ENCODE measurements at places on chromosomes 11 and 22.

DNA sequence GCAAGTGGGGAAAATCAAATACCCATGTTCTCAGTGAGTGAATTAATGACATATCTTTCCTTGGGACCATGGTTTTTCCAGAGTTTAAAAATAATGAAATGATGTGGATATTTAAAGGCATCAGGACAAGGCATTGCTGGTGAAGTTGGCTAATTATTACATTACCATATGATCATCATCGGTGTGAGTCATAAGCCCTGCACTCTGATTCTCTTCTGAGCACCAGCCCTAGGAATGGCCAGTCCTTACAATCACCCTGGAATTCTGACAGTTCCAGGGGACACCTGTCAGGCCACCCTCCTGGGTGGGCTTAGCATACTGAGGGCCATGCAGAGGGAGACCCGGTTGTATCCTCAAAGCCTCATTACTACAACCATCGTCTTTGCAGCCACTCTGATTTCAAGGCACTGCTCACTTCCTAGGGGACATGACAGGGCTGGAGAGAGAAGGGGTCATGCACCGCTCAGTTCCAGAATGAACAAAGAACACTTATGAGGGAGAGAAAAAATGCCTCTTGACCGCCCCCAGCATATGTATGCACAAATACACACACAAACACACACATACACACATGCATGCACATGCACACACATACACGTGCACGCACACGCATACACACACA is 365.0 kb downstream of the MIAT start:
- no peak for DNase-seq

GRCh38 chr22:47195484-47196165 is 433.2 kb downstream of the TBC1D22A start:
- peak; percentile 11 for DNase-seq

- no peak for DNase-seq
These were observed 15.2 kb upstream of the FANCF start for GRCh38 chr11:22640862-22641261.

DNA sequence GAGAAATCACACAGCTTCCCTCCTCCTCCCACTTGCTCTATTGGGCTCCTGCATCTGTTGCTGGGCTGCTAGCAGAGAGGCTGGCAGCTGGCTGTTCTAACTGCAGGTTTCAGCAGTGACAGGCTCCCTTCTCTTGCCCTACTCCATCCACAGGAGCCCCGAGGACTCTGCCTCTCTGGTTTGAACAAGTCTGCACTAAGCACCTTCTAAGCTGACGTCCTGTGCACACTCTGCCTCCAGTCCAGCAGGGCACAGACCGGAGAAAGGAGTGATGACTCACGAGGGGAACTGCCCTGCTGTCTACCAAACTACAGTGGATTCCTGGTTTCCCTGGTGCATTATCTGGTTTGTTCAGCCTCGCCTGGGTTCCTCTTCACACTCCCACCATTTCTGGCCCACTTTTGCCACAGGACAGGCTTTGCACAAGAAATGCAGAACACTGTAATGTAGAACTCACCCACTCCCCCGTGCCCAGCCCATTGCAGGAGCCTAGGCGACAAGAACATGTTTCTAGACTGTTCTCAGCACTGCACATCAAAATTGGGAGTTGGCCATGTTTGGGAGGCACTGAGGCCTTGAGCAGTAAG is 26.0 kb downstream of the IL10RA start:
- no peak for DNase-seq

DNA sequence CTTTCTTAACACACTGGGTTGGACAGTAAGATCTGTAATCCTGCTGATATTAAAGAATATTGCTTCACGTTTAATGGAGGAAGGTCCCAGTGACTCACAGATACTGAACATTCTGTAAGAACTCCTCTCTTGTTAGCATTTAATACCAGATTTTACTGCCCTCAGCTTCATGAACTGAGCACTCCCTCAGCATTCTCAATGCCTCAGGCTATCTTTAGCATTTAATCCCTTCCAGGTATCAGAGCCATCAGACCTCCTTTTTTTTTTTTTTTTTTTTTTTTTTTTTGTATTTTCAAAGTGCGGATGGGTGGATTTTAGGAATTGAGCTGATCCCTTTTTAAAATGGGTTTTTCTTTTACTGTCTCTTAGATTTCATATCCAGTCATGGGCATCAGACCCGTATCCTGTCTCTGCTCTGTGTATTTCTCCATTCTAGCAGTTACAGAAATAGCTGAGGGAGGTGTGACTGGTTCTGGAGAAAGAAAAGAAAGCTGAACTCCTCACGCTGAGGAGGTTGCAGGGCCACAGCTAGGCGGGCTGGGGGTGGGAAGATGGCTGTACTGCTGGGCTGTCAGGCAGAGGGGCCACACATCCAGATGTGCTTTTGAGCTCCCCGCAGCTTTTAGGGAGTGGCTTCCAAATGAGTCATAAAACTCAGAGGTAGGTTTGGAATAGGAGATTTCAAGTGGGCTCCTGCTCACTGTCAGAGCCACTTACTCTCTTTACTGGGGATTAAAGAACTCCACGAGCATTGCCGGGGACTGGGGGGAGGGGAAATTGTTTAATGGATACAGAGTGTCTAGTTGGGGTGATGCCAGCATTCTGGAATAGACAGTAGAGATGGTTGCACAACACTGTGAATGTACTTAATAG is 97.0 kb downstream of the SYT9 start:
- no peak for DNase-seq
